ENCODE measurements at places on chromosomes 16 and 17.

GRCh38 chr16:71847096-71847495 lies 1.3 kb downstream of the ATXN1L start:
- DNase-seq: no peak
- peaks cover 4% of the 10 kb centered on the region for H3K36me3 ChIP-seq
- peak overlapping the region; percentile 93 for H3K4me3 ChIP-seq
- no peaks in the 10 kb centered on the region for H3K27me3 ChIP-seq
- peaks cover 8% of the 10 kb centered on the region for H3K4me1 ChIP-seq
- H3K27ac ChIP-seq: peak overlapping the region; percentile 95

- H3K4me3 ChIP-seq: no peak overlapping the region
- no peaks in the 10 kb centered on the region for H3K27me3 ChIP-seq
- H3K4me1 ChIP-seq: peaks cover 54% of the 10 kb centered on the region
- H3K36me3 ChIP-seq: 0 out of 2 replicates have a peak, but pooled peaks cover 1% of the 10 kb centered on the region
Measured at GRCh38 chr17:37713028-37713431, 31.8 kb downstream of the HNF1B start.

GRCh38 chr17:57120814-57121213 lies 35.8 kb downstream of the AKAP1 start:
- H3K27me3 ChIP-seq: no peaks in the 10 kb centered on the region
- H3K36me3 ChIP-seq: peaks cover 5% of the 10 kb centered on the region
- DNase-seq: no peak
- H3K4me3 ChIP-seq: no peak overlapping the region

DNA sequence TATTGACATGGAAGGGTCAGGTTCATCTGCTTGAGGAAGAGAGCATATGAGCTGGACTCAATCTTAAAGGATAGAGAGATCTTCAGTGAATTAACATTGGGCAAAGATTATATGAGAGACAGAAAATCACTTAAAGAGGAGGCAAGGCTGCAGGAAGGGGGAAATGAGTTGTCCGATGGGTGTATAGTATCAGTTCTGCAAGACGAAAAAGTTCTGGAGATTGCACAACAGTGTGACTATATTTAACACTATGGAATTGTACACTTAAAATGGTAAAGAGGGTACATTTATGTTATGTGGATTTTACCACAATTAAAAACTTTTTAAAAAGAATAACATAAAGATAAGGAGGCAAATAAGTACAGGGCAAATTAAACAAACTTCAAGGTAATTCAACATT lies 80.7 kb downstream of the HELZ start:
- H3K36me3 ChIP-seq: no peaks in the 10 kb centered on the region
- H3K27me3 ChIP-seq: no peaks in the 10 kb centered on the region
- no peak for DNase-seq
- H3K27ac ChIP-seq: no peak overlapping the region
- H3K4me1 ChIP-seq: no peaks in the 10 kb centered on the region

DNA sequence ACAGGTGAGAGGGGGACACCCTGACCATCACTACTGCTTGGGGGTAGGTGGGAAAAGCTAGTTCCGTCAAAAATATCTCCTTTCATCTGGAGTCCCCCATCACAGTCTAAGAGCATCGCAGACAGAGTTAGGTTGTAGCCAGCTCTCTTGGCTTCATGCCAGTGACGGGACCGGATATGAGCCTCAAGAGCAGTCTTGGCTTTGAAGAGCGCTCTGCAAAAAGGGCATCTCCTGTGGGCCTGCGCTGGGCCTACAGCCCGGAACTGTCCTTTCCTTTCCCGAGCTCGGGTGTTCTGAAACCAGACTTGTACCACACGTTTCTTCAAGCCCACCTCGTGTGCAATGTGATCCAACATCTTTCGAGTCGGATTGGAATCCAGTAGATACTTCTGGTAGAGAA lies 253.6 kb downstream of the ZFHX3 start:
- DNase-seq: no peak
- no peak overlapping the region for H3K4me3 ChIP-seq
- peaks cover 6% of the 10 kb centered on the region for H3K36me3 ChIP-seq
- no peaks in the 10 kb centered on the region for H3K4me1 ChIP-seq
- H3K27me3 ChIP-seq: no peaks in the 10 kb centered on the region

All from Caco-2 (cell line).